ENCODE measurements at places on chromosomes 3 and 15. TPM values are rescaled to one million over a fixed set of nuclear protein-coding genes. Genes with fewer than 3 reads are reported as not detected.

Gene GPR27
- total RNA-seq: 0.65 TPM

Gene DMXL2
- 28.7 TPM for total RNA-seq

- DNase-seq: no peak
- no peak overlapping the region for H3K4me3 ChIP-seq
- peaks cover 3% of the 10 kb centered on the region for H3K27me3 ChIP-seq
- no peaks in the 10 kb centered on the region for H3K36me3 ChIP-seq
Observed at GRCh38 chr3:73144276-73144675, 82.8 kb downstream of the EBLN2 start.

DNA sequence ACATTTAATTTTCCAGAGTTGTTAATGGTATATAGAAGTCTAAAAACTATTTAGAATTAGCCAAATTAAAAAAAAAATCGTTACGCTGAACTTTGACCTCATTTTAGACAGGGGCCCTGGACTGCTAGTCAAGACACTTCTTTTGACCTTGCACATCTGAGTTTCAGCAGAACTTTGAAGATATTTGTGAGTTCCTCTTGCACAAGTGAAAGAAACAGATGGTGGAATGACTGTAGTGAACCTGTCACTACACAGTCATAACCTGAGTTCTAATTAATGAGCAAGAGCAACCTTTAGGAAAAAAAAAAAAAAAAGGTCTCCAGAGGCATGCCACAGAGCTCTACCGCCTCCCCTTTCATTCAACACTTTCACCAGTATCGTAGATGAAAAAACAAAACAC lies 5.3 kb downstream of the MYO5C start:
- DNase-seq: no peak
- H3K4me1 ChIP-seq: peaks cover 21% of the 10 kb centered on the region
- H3K4me3 ChIP-seq: no peak overlapping the region
- H3K27me3 ChIP-seq: no peaks in the 10 kb centered on the region
- no peak overlapping the region for H3K27ac ChIP-seq
- no peaks in the 10 kb centered on the region for H3K36me3 ChIP-seq
